ENCODE measurements at places on chromosomes 5 and 9.
A peak's percentile ranks its signal among the peaks of the same experiment; 100 is the strongest.

- DNase-seq = no peak
Measured at GRCh38 chr5:157913575-157913974, 54.6 kb upstream of the CLINT1 start.

- no peak for DNase-seq
Measured at GRCh38 chr9:136121801-136122200, 3.1 kb upstream of the TMEM250 start.

- no peak for DNase-seq
Measured at GRCh38 chr5:176425138-176425537, 8.8 kb upstream of the CLTB start.

DNA sequence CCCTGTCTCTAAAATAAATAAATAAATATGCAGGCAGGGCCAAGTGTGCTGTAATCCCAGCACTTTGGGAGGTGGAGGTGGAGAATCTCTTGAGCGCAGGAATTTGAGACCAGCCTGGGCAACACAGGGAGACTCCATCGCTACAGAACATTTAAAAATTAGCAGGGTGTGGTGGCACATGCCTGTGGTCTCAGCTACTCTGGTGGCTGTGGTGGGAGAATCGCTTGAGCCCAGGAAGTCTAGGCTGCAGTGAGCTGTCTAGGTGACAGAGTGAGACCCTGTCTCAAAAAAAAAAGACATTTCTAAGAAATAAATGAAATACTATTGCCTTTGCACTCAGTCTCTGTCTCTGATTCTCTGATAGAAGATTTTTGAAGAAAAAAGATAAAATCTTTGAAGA, 1.2 kb upstream of the PCDHGA10 start:
- no peak for DNase-seq

- DNase-seq = no peak
Measured at GRCh38 chr9:134229466-134230091, 65.2 kb upstream of the RNU6ATAC start.

GRCh38 chr5:17056141-17056631, 120.1 kb upstream of the MYO10 start:
- peak; percentile 20 for DNase-seq

DNA sequence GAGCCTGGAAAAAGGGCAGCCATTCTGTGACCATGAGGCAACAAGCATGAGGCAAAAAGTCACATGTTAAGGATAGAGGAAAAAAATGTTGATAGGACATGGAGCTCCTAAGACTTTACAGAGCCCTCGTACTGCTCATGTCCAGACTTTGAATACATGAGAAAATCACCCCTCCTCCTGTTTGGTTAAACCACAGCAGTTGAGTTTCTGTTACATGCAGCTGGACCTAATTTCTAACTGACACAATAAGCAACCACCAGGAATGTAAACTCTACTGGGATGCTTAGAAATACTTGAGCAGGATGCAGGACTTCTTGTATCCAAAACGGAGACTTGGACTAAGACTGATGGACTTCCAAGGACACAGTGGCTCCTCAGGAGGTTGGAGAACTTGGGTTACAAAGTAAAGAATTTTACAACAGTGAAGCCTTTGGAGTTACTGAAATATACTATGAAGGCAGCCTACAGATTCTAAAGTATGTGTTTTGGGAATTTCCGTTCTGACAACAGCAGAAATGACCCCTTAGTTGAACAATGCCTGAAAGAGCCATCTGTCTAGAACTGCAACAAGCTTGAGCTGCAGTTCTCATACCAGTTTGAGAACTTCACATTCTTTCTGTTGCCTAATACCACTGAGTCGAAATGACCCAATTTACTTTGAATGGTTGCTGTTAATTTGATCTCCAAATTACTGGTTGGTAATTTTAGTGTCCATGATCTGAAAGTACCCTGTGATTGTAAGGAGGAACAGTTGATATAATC, 268.9 kb downstream of the PIK3R1 start:
- no peak for DNase-seq

DNA sequence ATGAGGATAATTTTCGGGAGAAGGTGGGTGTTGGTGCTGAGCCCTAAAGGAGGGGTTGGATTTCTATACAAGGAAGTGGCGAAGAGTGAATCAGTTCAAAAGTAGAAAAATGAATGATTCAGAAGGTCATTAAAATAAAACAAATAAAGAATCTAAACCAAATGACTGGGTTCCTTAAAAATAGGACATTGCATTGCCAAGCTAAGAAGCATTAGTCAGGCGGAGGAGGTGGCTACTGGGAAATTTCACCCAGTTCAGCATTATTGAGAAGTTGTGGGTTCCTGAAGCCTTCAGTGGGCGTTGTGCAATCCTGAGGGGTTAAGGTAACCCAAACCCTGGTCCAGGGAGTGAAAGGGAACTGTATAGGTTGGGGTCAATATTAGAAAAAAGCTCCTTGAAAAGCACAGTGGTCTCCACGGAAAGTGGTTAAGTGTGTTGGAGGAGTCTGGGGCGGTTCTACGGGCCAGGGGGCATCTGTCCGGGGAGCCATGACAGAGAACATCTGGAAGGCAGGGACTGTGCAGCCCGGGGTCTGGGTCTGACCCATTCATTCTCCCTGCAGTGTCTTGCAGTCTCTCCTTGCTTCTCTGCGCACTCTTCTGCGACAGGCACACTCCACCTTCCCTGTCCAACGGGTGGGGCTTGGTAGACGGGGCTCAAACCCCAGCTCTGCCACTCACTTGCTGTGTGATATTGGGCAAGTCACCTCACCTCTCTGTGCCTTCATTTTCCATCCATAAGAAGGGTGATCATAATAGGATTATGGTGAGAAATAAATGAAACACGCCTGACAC, 27.6 kb upstream of the DUSP1 start:
- no peak for DNase-seq

- DNase-seq = no peak
Measured at GRCh38 chr9:135644631-135645218, 5.4 kb upstream of the GLT6D1 start.

DNA sequence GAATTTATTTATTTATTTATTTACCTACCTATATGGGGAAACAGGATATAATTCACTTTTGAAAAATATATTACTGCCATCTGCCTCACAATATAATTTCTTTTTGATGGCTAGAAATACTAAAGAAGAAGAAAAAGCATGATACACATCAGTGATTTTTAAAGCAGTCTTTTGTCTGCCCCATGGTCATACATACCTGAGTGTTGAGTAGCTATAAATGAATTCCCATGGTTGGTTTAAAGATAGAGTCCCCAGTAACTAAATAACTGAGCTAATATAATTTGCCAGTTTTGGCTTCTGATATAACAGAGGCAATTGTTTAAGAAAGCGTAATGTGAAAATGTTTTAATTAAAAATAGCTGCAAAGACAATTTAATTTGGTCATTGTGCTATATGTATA, 447.8 kb downstream of the PDE4D start:
- DNase-seq = no peak

Measured in occipital lobe (tissue), 3 donors.